ENCODE measurements at places on chromosomes 6 and 20. TPM values are rescaled to one million over a fixed set of nuclear protein-coding genes. Genes with fewer than 3 reads are reported as not detected.

ENTPD6 gene
- total RNA-seq, result 51.3 TPM

- no peaks in the 10 kb centered on the region for H3K27me3 ChIP-seq
- no peak within 1 kb of the TSS for H3K27ac ChIP-seq
- H3K4me1 ChIP-seq, result no peaks in the 10 kb centered on the region
- H3K36me3 ChIP-seq, result no peaks in the 10 kb centered on the region
- no peak within 1 kb of the TSS for H3K4me3 ChIP-seq
Measured at GRCh38 chr6:132570221-132570777, at the start of gene TAAR6. Gene TAAR6, plus strand, starts transcription at chr6:132570322. Its CDS starts 0 bp downstream, at chr6:132570322.

DNA sequence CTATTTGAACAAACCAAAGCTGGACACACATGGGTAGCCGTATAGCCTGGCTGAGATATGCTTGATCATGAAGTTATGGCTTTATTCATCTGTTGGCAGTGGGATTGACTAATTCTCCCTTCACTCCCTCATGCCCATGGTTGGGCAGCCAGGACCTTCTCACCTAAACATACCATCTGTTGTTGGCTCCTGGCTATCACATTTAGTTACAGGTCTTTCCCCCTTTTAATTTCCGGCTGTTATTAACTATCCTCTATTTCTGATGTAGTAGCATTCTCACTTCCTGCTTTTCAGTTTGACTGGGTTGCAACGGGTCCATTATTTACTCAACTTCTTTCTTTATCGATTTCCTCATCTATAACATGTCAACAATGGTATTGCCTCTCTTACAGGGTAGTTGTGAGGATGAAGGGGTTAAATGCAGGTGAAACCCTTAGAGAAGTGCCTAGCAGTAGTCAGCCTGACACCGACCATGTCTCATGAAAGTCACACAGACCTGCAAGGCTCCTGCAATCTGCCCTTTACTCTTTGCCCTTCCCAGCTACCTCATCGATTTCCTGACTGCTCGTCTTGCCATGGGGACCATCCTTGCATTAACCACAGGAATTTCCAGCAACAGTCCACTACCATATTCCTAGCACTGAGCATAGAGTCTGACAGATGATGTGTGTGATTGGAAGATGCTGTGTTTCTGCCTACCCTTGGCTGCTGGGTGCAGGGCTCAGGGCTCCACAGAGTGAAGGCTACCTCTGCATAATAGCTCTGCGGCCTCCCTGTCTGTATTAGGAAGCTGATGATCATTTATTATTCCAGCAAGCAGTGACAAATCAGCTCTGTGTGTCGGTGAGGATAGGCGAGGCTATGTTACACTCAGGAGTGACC lies 42.2 kb downstream of the PPP1R14C start:
- H3K4me3 ChIP-seq, result no peak overlapping the region
- no peak overlapping the region for H3K27ac ChIP-seq

GRCh38 chr6:142323377-142323776 lies 21.6 kb downstream of the ADGRG6 start:
- no peak overlapping the region for H3K4me3 ChIP-seq
- no peaks in the 10 kb centered on the region for H3K36me3 ChIP-seq
- no peaks in the 10 kb centered on the region for H3K27me3 ChIP-seq

TMEM244 gene
- not detected for total RNA-seq

PREX1 gene
- 17.7 TPM for total RNA-seq

- H3K27me3 ChIP-seq, result no peaks in the 10 kb centered on the region
- peaks cover 13% of the 10 kb centered on the region for H3K4me1 ChIP-seq
- no peak for DNase-seq
- H3K36me3 ChIP-seq, result no peaks in the 10 kb centered on the region
- H3K27ac ChIP-seq, result no peak overlapping the region
Measured at GRCh38 chr6:124986164-124986563, 23.9 kb downstream of the RNF217 start.

- DNase-seq, result no peak
- H3K36me3 ChIP-seq, result no peaks in the 10 kb centered on the region
- H3K27me3 ChIP-seq, result no peaks in the 10 kb centered on the region
- no peak overlapping the region for H3K27ac ChIP-seq
Measured at GRCh38 chr6:1524040-1524480, 85.7 kb upstream of the FOXC1 start.

DNA sequence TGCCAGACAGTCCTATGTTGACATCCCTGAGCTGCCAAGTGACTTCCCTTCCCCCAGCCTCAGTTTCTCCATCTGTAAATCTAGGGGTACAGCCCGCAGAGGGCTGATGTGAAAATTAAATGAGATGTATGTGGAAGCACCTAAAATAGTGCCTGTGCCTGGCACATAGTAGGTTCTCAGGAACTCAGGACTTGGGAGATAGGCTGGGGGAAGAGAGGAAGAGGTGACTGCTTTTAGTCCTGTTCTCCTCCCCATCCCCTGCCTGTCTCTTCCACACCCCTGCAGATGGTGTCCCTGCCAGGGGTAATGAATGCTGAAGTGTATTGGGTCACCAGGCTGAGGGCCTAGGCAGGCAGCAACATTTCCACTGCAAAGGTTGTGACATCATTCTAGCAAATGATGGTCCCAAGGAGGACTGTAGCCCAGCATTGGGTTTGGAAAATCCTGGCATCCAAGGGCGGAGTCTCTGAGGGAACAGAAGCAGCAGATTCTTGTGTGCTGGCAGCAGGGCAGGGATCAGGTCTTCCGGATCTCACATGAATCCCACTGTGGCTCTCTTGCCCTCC lies 1.8 kb downstream of the SNPH start:
- no peaks in the 10 kb centered on the region for H3K36me3 ChIP-seq
- no peaks in the 10 kb centered on the region for H3K27me3 ChIP-seq
- no peak overlapping the region for H3K27ac ChIP-seq

DNA sequence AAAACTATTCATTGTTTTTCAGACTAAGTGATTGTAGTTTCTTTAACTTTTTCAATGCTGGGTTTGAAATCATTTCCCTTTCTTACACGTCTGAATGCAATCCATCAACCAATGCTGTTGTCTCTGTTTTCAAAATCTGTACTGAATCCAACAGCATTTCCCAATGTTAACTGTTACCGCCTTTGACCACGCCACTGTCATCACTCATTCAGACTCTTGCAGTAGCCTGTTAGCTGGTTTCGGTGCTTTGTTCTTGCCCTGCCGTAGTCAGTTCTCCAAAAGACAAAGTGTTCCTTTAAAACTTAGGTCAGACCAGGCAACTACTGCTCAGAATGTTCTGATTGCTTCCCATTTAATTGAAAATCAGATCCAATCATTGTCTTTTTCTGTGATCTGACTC lies 131.3 kb downstream of the PLCB4 start:
- H3K36me3 ChIP-seq, result no peaks in the 10 kb centered on the region
- H3K27me3 ChIP-seq, result no peaks in the 10 kb centered on the region
- H3K27ac ChIP-seq, result no peak overlapping the region
- H3K4me3 ChIP-seq, result no peak overlapping the region

DNA sequence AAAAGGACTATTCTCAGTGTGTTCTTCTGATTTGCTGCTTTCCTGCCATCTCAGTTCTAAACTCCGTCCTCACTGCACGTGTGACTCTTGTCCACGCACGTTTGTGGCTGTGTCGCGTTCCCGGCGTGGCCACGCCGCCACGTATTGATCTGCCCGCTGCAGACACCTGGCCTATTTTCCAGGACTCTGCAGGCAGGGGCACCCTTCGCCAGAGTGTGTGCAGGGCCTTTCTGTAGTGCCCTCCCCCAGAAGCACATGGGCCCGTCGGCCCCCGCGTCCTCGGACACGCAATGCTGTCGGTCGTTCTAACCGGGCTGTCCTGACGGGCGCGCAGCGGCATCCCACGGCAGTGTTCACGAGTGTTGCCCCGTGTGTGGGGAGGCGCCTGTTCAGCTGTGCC lies 87.6 kb downstream of the YTHDF1 start:
- no peaks in the 10 kb centered on the region for H3K36me3 ChIP-seq
- H3K27me3 ChIP-seq, result no peaks in the 10 kb centered on the region
- H3K27ac ChIP-seq, result no peak overlapping the region
- H3K4me3 ChIP-seq, result no peak overlapping the region
- DNase-seq, result no peak

SERPINB1 gene
- 38.1 TPM for total RNA-seq

FOXA2 gene
- not detected for total RNA-seq

DNA sequence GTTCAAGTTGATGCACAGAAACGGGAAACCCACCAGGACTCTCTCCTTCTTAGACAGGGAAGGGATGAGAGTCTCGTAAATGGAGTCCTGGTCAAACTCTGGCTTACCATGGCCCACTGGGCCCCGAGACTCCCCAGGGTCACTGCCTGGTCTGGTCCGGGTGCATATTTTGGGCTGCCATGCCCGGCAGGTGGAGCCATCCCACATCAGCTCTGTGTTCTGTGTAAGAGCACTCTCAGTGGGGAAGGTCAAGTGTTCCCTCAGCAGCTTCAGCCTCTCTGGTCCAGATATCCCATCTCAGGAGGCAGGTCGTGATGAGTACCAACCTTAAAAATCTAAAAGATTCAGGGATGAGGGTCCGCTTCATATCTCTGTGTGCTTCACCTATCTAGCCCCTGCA lies 138.8 kb downstream of the EDN3 start:
- H3K4me1 ChIP-seq, result no peaks in the 10 kb centered on the region
- no peaks in the 10 kb centered on the region for H3K36me3 ChIP-seq
- no peak for DNase-seq
- no peak overlapping the region for H3K4me3 ChIP-seq
- no peaks in the 10 kb centered on the region for H3K27me3 ChIP-seq

- peaks cover 39% of the 10 kb centered on the region for H3K4me1 ChIP-seq
- no peak overlapping the region for H3K27ac ChIP-seq
- no peak overlapping the region for H3K4me3 ChIP-seq
- no peaks in the 10 kb centered on the region for H3K36me3 ChIP-seq
- H3K27me3 ChIP-seq, result no peaks in the 10 kb centered on the region
- DNase-seq, result no peak
Measured at GRCh38 chr6:144310765-144311164, 25.6 kb downstream of the UTRN start.

GRCh38 chr6:53290537-53291510 lies 57.9 kb downstream of the ELOVL5 start:
- no peak overlapping the region for H3K4me3 ChIP-seq
- H3K4me1 ChIP-seq, result no peaks in the 10 kb centered on the region
- H3K27me3 ChIP-seq, result no peaks in the 10 kb centered on the region
- no peaks in the 10 kb centered on the region for H3K36me3 ChIP-seq
- DNase-seq, result no peak

DNA sequence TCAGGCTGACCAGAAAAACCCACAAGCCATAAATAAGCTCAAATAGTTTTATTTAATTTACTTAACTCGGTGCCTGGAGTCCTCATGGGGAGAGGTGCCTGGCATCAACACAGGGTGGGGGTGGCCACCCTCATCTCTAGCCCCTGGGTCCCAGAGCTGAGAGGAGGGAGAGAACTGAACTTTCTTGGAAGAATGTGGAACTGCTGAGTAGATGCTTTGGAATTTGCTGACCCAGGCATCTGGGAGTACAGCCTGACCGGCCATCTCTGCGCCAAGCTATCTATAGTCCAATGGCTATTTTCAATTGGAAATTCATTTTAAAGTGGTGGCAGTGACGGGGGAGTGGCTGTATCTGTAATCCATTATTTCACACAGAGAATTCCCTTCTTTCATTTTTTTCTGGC lies 104.8 kb downstream of the CDH26 start:
- H3K27ac ChIP-seq, result peak overlapping the region; percentile 76
- no peaks in the 10 kb centered on the region for H3K36me3 ChIP-seq
- peak; percentile 61 for DNase-seq
- no peaks in the 10 kb centered on the region for H3K27me3 ChIP-seq
- peaks cover 37% of the 10 kb centered on the region for H3K4me1 ChIP-seq

DNA sequence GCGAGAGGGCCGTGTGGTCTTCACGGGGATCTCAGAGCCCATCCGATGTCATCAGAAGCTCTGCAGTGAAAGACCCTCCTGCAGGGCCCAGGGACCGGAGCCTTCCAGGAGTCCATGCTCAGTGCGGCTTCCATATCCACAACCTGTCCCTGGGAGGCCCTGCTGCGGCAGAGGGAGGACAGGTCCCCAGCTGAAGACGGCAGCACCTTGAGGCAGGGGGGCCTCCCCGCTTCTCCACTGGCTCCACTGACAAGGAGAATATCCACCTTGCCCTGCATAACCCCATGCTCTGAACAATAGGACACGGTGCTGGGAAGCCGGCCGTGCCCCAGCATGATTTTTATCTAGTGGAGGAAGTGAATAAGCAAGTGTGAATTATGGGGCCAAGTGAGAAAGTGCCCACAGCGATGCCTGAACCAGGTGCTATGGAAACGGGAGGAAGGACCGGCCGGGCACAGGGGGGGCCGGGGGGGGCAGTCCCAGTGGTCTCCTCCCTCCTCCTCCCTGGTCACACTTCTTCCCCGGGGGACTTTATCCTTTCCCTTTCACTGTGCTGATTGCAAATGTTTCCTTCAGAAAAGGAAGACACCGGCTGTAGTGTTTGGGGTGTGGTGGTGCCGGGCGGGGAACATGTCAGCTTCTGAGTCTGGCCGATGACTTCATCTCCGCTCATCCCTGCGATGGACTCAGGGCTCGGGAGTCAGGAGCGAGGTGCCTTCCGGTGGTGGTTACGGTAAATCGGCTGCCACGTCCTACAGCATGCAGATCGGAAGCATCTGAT lies 225.1 kb downstream of the ERMARD start:
- H3K27me3 ChIP-seq, result no peaks in the 10 kb centered on the region
- H3K4me1 ChIP-seq, result peaks cover 14% of the 10 kb centered on the region
- H3K27ac ChIP-seq, result no peak overlapping the region

TRIM31 gene
- total RNA-seq, result not detected

- peaks cover 42% of the 10 kb centered on the region for H3K4me1 ChIP-seq
- no peaks in the 10 kb centered on the region for H3K27me3 ChIP-seq
- no peak overlapping the region for H3K27ac ChIP-seq
- H3K4me3 ChIP-seq, result no peak overlapping the region
Measured at GRCh38 chr20:47506850-47507249, 5.2 kb downstream of the NCOA3 start.

DNA sequence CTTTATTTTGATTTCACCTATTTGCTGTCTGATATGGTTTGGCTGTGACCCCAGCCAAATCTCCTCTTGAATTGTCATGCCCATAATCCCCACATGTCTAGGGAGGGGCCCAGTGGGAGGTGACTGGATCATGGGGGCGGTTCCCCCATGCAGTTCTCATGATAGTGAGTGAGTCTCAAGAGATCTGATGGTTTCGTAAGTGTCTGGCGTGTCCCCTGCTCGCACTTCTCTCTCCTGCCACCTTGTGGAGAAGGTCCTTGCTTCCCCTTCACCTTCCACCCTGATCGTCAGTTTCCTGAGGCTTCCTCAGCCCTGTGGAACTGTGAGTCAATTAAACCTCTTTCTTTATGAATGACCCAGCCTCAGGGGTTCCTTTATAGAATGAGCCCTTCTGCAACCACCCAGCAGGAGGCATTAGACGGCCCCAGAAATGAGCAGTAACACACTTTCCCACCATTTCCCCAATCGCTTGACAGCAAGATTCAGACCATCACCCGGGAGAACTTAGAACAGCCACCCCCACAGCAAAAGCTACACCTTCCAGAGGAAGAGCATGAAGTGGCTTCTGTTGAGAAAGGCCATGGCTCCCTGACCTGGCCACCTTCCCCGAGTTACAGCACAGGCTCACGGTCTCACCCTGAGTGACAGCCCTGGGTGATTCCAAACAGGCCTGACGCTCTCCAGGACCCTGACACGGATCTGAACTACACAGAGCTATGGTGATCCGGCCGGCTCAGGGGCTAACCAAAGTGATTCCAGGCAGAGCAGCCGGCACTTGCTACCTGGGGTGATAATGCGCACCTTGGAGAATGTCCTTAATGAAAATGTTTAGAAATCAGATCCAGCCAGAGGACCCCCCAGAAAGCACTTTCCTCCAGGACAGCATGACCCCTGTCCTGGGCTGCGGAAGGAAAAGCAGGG lies 131.2 kb upstream of the CDH4 start:
- no peaks in the 10 kb centered on the region for H3K36me3 ChIP-seq
- DNase-seq, result no peak
- H3K4me3 ChIP-seq, result no peak overlapping the region
- no peaks in the 10 kb centered on the region for H3K4me1 ChIP-seq
- H3K27me3 ChIP-seq, result no peaks in the 10 kb centered on the region
